Aorta (tissue), 5 donors: ENCODE measurements at places on chromosomes 7 and 10. TPM values are rescaled to one million over a fixed set of nuclear protein-coding genes. Genes with fewer than 3 reads are reported as not detected.

PODXL gene
- total RNA-seq = 27.3 TPM

- DNase-seq = no peak
- no peaks in the 10 kb centered on the region for H3K4me1 ChIP-seq
- no peaks in the 10 kb centered on the region for H3K27me3 ChIP-seq
- no peak overlapping the region for H3K27ac ChIP-seq
- H3K36me3 ChIP-seq = no peaks in the 10 kb centered on the region
Observed at GRCh38 chr7:27367179-27367932, 124.8 kb downstream of the EVX1 start.

CUZD1 gene
- 1.1 TPM for total RNA-seq

DNA sequence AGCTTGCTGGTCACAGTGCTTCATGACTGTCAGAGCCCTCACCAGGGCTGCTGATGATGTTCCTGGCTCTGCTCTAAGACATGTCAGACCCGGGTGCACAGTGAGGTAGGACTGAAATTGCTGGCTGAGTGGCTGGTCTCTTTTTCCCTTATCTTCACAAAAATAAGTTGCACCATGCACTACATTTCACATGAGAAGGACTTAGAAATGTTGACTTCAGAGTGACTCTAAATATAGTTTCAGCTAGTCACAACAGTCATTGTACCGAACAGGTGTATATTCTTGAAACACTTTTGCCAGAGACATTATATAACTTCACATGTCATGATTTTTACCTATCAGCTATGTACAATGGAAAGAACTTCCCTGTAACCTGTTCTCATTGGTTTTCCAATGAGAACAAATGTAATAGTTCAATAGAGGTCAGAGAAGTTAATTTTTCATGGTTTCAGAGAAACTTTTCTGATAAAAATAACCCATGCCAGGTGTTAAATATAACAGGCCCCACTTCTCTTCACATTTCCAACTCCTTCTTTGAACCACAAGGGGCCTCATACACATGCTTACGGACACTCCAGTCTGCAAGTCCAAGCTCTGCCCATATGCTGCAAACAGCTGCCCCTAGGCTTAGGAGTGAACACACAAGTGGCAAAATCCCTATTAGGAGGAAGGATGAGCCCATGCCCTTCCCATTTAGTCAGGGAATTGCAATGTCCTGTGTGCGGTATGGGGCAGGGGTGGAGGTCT, 115.6 kb downstream of the CDK6 start:
- no peaks in the 10 kb centered on the region for H3K27me3 ChIP-seq
- no peak for DNase-seq
- no peak overlapping the region for H3K4me3 ChIP-seq
- H3K36me3 ChIP-seq = no peaks in the 10 kb centered on the region
